ENCODE measurements at places on chromosomes 2 and 18.

DNA sequence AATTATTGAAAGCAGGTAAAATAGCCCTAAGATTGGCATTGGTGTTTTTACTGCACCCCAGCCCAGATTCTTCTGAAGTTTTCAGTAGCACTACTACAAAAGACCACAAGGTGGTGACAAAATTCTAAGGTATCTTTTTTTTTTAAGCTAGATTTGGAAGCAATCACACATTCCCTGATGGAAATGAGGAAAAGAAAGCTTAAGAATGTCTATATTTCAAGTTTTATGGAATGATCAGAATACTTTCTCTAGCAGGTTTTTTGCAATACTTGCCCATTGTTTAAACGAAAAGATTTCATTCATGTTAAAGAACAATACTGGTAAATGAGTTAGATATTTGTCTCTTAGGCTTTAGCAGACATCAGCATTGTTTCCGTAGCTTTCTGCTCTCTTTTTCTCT is 32.1 kb upstream of the ZNF638 start:
- DNase-seq: no peak

DNA sequence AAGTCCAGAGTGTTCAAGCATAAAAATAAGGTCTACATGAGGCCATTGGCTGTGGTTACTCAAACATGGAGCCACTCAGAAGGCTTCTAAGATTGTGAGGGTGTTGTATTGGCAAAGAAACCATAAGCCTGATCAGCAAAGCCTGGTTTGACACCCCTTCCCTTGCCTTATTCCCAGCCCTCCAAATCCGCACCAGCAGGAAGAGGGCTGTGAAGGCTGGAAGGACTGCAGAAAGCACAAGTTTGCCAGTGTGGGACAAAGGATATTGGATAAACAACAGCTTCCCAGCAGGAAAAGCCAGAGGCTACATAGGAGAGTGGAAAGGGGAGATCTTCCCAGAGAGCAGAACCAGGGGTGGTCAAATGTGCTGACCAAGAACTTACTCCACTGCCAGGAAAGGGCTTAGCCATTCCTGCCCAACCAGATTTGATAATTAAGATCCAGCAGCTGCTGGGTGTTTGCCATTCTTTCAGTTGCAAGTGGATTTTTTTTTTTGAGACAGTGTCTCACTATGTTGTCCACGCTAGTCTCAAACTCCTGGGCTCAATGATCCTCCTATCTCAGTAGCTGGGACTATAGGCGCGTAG is 1.5 kb upstream of the PRKAG3 start:
- DNase-seq: no peak

DNA sequence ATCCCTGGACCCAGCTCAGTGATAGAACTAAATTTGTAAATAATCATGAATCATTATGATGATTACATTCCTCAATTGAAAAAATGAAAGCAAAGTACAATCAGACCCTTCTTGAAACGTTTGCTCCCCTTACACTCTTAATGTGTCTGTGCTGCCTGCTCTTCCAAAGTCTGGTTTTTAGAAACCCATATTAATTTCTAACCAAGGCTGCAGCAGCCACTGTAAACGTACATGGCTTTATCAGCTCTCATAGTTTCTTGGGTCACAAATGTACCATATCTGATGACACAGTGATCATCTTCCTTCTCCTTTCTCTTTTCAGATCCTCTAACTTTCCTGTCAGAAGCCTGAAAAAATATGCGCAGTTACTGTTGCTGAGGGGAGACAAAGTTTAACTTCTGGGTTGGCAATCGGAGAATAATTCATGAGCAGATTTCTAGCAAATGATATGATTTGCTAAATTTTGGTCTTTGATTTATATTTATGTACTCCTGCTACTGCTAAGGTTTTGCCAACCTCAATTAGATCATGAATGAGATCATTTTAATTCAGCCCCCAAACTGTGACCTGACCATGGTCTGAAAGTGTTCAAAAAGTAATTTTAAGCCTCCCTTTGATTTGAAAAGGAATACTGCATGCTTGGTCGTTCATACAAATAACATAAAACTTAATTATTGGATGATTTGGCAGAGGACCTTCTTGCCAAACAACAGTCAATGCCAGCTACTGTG is 12.3 kb downstream of the ZEB2 start:
- DNase-seq: no peak

- no peak for DNase-seq
Measured at GRCh38 chr2:168775837-168776236, 26.6 kb upstream of the NOSTRIN start.

DNA sequence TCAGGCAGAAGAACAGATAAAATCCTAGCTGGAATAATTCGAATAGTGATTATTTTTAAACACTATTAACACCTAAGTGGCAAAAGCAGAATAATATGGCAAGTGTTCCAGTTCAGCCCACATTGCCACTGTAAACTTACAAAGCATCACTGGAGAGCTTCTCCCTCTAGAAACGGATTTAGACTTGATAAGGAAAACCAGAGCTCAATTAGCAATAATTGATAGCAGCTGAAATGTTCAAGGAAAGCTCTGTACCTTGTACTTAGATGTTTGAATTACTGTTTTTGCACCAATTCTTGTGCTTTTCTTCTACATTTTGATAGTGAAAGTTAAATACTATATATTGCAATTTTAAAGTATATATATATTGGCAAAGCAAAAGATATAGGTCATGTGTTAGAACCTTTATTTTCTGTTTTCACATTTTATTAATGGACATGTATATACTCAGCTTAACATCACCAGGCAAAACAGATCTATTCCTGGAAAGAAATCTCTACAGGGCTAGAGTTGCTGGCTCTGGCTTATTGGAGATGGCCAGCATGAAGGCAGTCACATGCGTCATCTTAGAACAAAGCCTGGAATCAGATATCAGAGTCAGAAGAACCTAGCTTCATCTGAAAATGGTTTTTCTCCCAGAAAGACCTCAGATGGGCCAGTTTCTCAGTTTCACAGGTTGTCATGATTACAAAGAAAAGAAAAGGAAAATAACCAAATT is 149.1 kb upstream of the CTAGE1 start:
- no peak for DNase-seq

GRCh38 chr18:41996020-41996419 is 41.0 kb downstream of the PIK3C3 start:
- no peak for DNase-seq

DNA sequence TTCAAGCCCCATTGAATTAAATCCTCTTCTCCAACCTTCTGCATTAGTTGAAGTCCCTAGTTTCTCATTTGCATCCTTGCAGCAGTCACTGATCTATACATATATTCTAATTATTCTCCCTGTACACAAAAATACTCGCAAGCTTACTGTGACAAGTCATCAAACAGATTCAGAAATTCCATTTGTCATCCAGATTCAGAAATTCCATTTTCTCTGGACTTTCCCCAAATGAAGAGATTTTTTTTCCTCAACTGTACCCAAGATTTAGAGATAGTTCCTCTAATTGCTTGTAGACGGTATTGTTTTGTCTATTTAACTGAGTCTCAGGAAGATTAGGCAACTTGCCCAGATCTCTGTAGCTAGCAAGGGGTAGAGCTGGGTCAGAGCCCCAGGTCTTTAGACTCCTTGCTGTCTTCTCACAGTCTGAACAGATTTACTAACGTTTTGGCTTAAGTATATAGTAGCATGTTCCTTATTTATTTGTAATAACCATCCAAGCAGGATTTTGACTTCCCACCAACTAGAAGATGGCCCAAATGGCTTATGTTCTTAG is 34.2 kb downstream of the RAB12 start:
- DNase-seq: no peak

DNA sequence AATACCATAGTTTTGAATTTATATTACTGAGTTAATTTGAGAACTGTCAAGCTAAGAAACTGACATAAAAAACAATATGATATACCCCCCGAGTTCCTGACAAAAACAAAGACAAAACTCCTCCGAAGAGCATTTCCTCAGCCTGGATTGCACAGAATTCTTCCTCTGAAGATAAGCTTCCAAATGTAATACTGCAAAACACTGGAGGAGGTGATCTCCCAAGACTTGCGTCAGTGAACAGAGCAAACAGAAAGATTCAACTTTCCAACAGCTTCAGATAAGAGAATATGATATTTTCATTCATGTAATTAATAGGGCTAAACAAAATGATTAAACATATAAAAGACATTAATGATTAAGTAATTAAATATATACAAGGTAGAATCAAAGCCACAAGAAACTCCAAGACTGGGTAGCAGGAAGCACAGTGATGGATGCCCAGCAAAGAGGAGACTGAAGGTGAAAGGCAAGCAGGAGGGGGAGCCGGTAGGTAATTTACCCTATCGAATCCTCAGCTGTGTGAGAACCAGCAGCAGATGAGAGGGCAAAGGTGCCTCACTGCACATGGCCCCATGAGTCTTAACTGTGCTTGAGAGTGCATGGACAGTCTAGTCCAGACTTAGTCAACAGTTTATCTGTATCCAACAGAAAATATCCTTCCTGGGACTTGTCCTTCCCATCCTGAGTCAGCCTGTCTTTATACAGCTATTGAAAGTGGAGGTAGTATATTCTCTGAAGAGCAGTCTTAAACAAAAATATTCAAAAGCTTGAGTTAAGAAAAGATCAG is 18.3 kb upstream of the SERPINB3 start:
- no peak for DNase-seq

- DNase-seq: no peak
Measured at GRCh38 chr2:55842046-55842445, 81.5 kb downstream of the EFEMP1 start.

DNA sequence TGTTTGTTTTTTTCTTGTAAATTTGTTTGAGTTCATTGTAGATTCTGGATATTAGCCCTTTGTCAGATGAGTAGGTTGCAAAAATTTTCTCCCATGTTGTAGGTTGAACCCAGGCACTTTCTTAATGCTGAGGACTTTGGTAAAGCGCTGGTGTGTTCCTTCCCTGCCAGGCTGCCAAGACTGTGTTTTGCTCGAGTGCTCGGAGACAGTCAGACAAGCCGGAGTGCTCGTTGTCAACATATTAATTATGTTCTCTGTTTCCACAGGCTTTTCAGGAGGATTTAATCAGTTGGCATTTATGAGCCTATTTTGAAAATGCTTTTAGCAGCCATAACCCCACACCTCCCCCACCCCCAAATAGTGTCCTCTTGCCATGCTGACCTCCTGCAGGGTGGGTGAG is 6.4 kb downstream of the MTCL1 start:
- DNase-seq: no peak

DNA sequence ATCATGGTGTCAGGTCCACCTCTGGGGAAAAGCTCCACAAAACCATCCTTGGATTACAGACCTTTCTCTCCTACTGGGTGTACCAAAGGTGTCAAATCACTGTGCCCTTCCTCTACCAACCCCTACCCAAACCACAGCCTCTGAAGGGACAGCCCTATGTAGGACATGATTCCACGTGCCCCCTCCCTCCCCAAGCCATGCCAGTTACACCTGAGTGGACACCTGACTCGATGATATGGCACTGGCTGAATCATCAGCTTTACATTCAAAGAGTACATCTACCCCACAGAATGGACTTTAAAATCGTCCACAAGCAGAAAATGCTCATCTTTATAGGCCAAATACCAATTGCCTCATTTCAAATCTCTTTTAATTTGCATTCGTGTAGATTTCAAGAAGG is 26.0 kb downstream of the TRABD2A start:
- peak; percentile 38 for DNase-seq

- no peak for DNase-seq
Measured at GRCh38 chr2:8234757-8235374, 447.0 kb upstream of the ID2 start.
